Activated CD4-positive, alpha-beta T cell treated with anti-CD3 and anti-CD28 coated beads, Interleukin-2, amount 10 ng/mL, durations not matched to agents 24 days and 14 days (primary cell): ENCODE measurements at places on chromosomes 1 and 21. TPM values are rescaled to one million over a fixed set of nuclear protein-coding genes. Genes with fewer than 3 reads are reported as not detected.
A peak's percentile ranks its signal among the peaks of the same experiment; 100 is the strongest.

ADAMTS4 gene
- 0.33 and 0.66 TPM in 2 replicates for total RNA-seq

OR2L13 gene
- not detected in 2 replicates for total RNA-seq

ATP5IF1 gene
- 139 and 142 TPM in 2 replicates for total RNA-seq

ITLN2 gene
- total RNA-seq = not detected in 2 replicates

MTOR gene
- total RNA-seq = 48.1 and 54.4 TPM in 2 replicates

DNA sequence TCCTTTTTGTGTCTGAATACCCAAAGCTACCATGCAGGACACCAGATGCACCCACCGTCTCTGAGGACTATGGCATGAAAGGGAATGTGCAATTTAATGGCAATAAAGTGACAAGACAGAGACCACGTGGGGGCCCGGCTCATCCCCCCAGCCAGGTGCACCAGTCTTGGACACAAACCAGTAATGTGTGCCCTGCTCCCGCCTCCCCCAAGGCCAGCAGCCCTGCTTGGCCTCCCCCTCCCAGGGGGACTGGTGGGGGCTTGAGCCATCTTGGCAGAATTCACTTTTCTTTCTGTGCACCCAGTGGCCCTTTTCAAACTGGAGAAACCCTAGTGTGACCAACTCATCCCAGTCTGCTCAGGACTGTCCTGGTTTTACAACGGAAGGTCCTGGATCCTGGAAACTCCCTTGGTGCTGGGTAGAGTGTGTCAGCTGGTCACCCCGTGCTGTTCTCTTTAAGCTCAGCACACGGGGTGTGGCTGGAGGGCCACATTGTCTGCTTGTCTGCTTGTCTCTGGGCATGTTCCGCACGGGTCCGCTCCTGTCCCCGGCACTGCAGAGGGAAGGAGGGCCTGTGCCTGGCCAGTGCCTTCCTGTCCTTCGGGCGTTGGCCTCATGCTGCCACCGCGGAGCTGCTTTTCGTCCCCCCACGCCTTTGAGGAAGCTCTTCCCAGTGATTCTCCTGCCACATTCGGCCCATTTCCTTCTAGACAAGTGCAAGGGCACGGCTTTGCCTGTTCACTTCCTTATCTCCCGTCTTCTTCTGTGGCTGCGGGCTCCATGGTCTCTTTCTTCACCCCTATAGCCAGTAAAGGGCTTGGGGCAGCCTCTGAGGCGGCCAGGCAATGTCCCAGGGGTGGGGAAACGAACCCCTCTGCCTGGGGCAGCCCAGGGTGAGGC lies 45.8 kb upstream of the TTC34 start:
- H3K27ac ChIP-seq = no peak overlapping the region
- peaks cover 2% of the 10 kb centered on the region for H3K27me3 ChIP-seq
- H3K36me3 ChIP-seq = no peaks in the 10 kb centered on the region

- H3K27me3 ChIP-seq = no peaks in the 10 kb centered on the region
- no peak overlapping the region for H3K4me3 ChIP-seq
- peaks cover 25% of the 10 kb centered on the region for H3K36me3 ChIP-seq
- no peak overlapping the region for H3K27ac ChIP-seq
- no peaks in the 10 kb centered on the region for H3K4me1 ChIP-seq
These were observed 12.9 kb downstream of the MIIP start for GRCh38 chr1:12032161-12032621.

DNA sequence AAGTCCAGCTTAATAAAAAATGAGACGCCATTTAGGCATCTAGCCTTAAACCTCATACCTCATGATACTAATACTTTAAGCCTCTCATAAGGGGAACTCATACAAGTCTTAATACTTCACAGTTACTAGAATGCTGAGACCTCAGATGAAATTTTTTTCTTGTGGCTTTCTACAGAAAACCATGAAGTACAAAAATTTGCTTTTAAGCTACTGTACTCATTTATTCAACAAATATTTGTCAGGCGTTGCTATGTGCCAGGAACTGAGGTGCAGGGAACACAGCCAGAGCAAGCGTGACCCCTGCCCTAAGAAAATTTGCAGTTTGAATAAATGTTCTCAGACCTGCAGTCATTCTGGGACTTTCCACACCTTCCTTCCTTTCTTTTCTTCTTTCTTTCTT lies 150.6 kb downstream of the MRPL39 start:
- H3K4me1 ChIP-seq = peaks cover 50% of the 10 kb centered on the region
- H3K27me3 ChIP-seq = no peaks in the 10 kb centered on the region
- peak overlapping the region; percentile 75 for H3K27ac ChIP-seq
- H3K4me3 ChIP-seq = peak overlapping the region; percentile 53
- H3K36me3 ChIP-seq = peaks cover 12% of the 10 kb centered on the region

- no peak overlapping the region for H3K4me3 ChIP-seq
- H3K36me3 ChIP-seq = no peaks in the 10 kb centered on the region
- H3K27ac ChIP-seq = no peak overlapping the region
- peaks cover 20% of the 10 kb centered on the region for H3K4me1 ChIP-seq
These were observed 365.5 kb upstream of the SGIP1 start for GRCh38 chr1:66168467-66168887.

DNA sequence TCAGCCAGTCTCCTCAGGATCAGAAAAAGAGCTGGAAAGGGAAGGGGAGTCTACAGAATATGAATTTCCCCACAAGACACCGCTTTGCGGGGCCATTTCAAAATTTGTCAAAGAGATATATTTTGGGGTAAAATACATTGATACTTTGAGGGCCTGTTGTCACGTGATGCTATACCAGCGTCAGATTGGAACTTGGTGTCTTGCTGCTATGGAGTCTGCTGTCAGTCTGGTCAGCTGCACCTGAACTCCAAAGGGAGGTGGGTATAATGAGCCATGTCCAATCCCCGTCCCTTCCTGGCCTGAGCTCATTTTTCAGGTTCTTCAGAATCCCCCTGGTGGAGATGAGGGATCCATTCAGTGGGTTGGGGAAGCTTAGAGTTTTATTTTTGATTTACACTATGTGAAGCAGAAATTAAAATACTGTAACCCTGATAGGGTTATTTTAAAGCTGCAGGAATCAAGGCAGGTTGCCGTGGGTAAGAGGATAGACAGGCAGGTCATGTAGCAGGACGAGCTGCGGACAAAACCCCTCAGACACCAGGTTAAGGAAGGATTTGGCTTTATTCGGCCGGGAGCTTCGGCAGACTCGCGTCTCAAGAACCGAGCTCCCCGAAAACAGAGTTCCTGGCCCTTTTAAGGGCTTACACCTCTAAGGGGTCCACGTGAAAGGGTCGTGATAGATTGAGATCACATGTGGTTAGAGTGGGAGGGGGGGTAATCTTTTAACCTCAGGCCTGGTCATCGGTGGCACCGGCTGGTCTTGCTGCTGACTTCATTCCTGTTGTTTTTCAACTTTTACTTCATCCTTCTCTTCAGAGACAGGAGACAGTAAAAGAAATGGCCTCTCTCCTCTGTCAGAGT lies 2.2 kb upstream of the POFUT2 start:
- peaks cover 16% of the 10 kb centered on the region for H3K4me1 ChIP-seq
- peaks cover 4% of the 10 kb centered on the region for H3K27me3 ChIP-seq
- no peak overlapping the region for H3K27ac ChIP-seq
- no peak overlapping the region for H3K4me3 ChIP-seq
- DNase-seq = no peak

DNA sequence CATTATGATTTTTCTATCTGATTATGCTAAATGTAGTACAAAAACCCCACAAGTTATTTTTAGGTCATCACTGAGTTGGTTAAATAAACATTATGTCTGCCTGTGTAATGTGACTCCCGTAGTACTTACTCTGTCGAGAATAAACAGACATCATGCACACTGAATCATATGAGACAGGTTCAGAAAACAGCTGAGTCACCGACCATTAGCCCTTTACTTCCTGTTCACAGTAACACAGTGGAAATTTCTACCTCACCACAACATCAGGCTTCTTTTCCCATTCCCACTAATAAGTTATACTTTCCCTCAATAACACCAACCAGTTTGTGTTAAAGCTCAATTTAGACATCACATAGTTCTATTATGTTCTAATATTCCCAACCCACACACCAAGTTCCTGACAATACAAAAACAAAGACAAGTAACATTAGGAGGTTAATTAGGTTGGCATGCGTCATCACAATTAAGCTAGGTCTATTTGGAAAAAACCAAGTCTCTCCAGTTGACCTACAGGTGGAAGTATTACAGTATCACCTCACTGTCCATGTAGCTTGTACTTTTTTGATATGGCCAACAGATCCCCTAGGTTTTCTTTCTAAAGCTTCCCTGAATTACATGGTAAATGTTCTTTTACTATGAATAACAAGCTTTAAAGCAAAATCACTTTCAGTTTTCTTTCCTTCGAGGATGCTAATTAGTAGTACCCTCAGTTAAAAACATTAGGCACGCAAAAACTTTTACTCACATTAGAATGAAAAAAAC lies 154.2 kb downstream of the EIF4G3 start:
- H3K4me1 ChIP-seq = peaks cover 20% of the 10 kb centered on the region
- H3K27ac ChIP-seq = peak overlapping the region; percentile 88
- H3K4me3 ChIP-seq = peak overlapping the region; percentile 70
- no peaks in the 10 kb centered on the region for H3K27me3 ChIP-seq
- peaks cover 6% of the 10 kb centered on the region for H3K36me3 ChIP-seq

DNA sequence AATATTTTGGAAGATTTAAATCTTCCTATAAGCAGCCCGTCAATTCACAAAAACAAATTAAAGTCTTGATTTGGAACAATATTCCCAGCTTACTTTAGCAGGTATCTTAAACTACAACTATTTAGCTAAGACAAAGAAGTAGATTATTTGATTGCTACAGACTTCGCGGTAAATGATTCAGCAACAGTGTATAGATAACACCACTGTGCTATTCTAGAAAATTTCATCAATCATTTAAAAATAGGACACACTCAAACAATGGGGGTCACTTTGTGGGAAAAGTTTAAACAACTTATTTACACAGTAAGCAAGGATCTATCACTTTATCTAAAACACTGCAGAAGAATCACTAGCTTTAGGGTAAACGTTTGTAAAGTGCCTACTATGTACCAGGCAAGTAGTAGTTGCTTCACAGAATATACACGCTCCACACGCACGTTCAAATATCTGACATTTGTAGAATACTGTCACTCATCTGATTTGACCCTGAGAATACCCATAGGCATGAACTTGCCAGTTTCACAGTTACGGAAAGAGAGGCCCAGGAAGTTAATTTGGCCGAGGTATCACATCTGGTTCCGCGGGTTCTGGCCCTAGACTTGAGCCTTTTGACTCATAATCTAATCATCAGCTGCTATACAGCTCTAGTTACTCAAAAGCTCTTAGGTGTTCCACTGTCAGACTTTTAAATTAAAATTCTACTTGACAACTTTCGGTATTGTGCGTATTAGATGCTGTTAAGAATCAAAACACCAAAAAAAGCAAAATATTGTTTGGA lies 876 bp downstream of the DENND2C start:
- no peak for DNase-seq
- peaks cover 41% of the 10 kb centered on the region for H3K27me3 ChIP-seq
- H3K27ac ChIP-seq = no peak overlapping the region
- H3K36me3 ChIP-seq = no peaks in the 10 kb centered on the region
- peaks cover 10% of the 10 kb centered on the region for H3K4me1 ChIP-seq

- H3K36me3 ChIP-seq = no peaks in the 10 kb centered on the region
- DNase-seq = no peak
- H3K27me3 ChIP-seq = no peaks in the 10 kb centered on the region
- no peaks in the 10 kb centered on the region for H3K4me1 ChIP-seq
- H3K4me3 ChIP-seq = no peak overlapping the region
- no peak overlapping the region for H3K27ac ChIP-seq
These were observed 76.6 kb downstream of the RGL1 start for GRCh38 chr1:183881387-183882131.

GRCh38 chr1:82948386-82948785 lies 1050.5 kb downstream of the TTLL7 start:
- H3K27ac ChIP-seq = no peak overlapping the region
- H3K27me3 ChIP-seq = no peaks in the 10 kb centered on the region
- no peaks in the 10 kb centered on the region for H3K36me3 ChIP-seq
- no peak for DNase-seq
- no peaks in the 10 kb centered on the region for H3K4me1 ChIP-seq

DNA sequence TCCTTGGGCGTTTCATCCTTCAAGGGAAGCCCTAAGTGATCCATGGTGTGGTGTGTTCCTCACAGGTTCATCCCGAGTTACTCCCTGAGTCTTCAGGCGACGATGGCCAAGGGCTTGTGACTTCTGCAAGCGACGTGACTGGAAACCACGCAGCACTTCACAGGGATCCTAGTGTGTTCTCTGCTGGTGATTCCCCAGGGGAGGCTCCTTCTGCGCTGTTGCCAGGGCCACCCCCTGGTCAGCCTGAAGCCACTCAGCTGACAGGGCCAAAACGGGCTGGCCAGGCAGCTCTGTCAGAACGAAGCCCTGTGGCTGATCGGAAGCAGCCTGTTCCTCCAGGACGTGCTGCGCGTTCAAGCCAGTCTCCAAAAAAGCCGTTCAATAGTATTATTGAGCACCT lies 71.5 kb downstream of the VPS26C start:
- H3K4me1 ChIP-seq = peaks cover 7% of the 10 kb centered on the region
- peaks cover 30% of the 10 kb centered on the region for H3K36me3 ChIP-seq
- H3K27ac ChIP-seq = no peak overlapping the region
- no peak for DNase-seq

DNA sequence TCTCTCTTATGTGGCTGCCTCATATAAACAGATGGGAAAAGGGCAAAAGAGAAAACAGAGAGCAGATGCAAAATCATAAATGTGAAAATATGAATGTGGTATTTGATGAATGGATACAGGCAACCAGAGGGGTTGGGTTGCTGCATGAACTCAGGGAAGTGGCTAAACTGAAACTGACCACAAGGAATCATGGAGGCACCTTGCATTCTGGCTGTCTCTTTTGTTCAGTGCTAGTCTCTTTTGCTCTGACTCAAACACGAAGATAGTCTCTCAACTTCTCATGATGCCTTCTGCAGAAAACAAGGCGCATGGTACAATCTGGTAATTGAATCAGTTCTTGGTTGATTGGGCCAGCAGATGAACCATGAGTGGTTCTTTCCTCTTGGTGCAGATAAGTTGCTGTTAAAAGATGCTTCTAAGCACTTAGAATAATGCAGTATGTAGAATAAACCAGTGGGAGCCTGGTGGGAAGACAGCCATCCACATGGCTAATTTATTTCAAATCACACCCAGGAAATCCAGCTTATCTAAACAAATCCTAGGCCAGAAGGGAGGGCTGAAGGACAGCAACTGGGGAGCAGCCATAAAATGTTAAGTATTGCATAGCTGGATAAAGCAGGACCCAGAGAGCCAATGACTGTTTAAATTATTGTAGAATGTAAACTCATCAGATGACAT lies 64.2 kb downstream of the HLX start:
- no peak for DNase-seq
- no peak overlapping the region for H3K27ac ChIP-seq
- no peak overlapping the region for H3K4me3 ChIP-seq
- no peaks in the 10 kb centered on the region for H3K36me3 ChIP-seq

GRCh38 chr1:67880056-67880601 lies 46.9 kb upstream of the GNG12 start:
- H3K4me1 ChIP-seq = no peaks in the 10 kb centered on the region
- no peak for DNase-seq
- no peak overlapping the region for H3K4me3 ChIP-seq
- H3K27ac ChIP-seq = no peak overlapping the region
